Large intestine (tissue), 12 donors: ENCODE measurements at places on chromosomes 4 and X.
A peak's percentile ranks its signal among the peaks of the same experiment; 100 is the strongest.

GRCh38 chrX:45768666-45769236, 568.1 kb upstream of the DIPK2B start:
- DNase-seq: no peak

- no peak for DNase-seq
Measured at GRCh38 chr4:81595287-81595686, 123.6 kb upstream of the RASGEF1B start.

- no peak for DNase-seq
Measured at GRCh38 chr4:8191136-8191747, 7.8 kb upstream of the SH3TC1 start.

DNA sequence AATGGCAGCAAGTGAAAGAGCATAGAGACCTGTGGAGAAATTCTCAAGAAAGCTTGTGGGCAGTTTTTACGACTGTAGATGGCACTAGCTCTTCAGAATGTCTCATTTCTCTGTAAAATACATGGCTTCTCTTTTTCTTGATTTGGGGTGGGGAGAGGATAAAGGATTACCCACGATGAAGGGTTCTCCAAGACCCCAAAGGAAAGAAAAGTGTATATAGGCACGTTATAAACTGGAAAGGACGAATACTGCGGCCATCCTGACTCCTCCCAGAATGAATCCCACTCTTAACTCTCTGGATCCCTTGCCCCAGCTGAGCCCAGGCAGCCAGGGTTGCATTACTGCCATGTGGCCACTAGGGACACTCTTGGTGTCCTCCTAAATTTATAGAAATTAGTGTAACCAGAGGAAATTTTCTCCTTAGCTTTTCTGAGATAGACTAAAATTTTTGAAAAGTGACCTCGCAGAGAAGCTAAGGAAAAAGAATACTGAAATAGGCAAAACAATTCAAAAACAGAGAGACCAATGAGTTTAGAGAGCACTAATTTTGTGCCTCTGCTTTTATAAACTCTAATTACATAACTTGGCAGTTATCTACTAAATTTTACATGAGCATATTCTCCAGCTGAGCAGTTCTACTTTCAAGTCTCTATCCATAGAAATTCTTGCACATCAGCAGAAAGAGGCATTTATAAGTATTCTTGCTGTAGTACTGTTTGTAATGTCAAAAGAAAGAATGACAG, 37.8 kb upstream of the PCDH19 start:
- peak; percentile 52 for DNase-seq

- DNase-seq: peak; percentile 49
Measured at GRCh38 chr4:92992758-92993157, 689.0 kb downstream of the GRID2 start.

- DNase-seq: no peak
Measured at GRCh38 chr4:107255114-107255513, 219.0 kb upstream of the DKK2 start.

DNA sequence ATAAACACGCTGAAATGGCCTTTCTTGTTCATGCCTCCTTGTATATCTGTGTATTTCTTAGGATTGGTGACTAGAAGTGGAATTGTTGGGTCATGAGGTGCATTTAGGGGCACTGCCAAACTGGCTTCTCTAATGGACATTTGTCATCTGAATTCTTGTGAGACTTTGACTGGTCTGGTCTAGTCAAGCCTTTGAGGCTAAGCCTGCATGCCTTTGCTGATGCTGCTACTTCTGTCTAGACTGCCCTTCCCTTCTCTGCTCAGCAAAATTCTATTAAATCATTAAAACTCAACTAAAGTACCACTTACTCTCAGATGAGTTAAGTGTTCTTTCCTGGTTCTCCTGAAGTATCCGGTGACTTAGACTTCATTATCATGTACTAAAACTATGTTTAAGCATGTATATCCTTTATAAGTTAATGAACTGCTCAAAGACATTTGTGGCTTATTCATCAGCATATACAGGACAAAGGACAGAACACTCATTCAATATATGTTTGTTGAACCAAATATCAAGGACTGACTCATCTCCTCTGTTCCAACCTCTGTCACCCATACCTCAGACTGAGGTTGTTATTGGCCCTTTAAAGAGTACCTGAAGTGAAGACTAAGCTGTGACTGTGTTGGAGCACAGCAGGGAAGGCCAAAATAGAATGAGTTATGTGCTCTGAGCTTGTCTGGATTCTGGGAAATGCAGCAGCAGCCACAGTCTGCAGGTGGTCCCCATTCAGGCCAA, 9.0 kb downstream of the TCEAL1 start:
- no peak for DNase-seq

GRCh38 chr4:176001151-176002006, 64.3 kb upstream of the WDR17 start:
- DNase-seq: peak; percentile 4

- no peak for DNase-seq
Measured at GRCh38 chrX:1649621-1650020, 34.8 kb downstream of the ASMT start.

DNA sequence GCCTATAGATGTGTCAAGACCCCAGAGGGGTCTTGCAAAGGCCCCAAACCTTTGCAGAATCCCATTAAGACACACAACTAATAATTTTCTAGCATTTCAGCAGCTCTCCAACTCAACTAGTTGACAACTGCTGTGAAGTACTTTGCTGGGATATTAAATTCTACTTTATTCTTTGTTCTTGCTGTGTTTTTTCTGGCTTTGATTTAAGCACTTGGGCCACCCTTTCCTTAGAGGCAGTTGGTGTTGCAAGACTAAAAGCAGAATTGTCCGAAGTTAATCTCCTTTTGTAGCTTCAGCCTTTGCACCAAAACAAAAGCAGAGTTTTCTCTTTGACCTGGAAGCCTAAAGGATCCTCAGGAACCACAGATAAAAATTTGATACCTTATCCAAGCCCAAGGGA, 353.1 kb upstream of the CLNK start:
- DNase-seq: no peak

DNA sequence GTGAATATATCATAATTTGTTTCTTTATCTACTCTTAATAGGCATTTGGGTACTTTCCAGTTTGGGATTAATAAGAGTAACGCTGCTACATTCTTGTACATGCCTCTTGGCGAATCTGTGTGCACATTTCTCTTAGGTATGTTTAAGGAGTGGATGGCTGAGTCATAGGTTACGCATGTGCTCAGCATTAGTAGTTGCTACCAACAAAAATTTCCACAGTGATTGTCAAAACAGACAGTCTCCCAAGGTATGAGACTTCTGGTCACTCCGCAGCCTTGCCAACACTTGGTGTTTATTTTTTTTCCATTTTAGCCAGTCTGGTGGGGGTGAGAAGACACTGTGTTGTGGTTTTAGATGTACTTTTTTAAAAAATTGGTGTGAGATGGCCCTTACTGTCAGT, 44.6 kb downstream of the FGFBP1 start:
- DNase-seq: no peak

- DNase-seq: no peak
Measured at GRCh38 chr4:73422458-73422752, 13.6 kb upstream of the AFP start.

DNA sequence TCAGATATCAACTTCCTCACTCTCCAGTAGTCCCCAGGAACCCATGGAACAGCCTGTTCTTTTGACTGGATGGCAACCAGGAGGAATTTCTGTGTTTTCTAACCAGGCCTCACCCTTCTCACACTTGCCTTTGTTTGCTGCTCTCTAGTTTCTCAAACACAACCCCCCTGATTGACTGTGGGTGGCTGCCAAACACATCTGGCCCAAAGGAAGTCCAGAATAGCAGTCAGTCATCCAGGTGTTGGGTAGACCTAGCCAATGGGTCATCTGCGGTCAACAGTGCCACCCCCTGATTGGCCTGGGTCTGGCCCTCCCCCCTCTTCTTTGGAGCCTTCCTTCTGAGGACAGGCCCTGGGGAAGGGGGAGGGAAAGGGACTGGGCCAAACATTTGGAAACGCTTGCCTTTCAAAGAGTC, 53.7 kb downstream of the MSX1 start:
- no peak for DNase-seq

- DNase-seq: no peak
Measured at GRCh38 chr4:188012426-188012945, 16.9 kb downstream of the ZFP42 start.

GRCh38 chr4:74054483-74055047, 16.1 kb upstream of the CXCL3 start:
- no peak for DNase-seq

GRCh38 chr4:575281-576141, 584 bp downstream of the TMEM271 start:
- peak; percentile 48 for DNase-seq

- DNase-seq: no peak
Measured at GRCh38 chr4:19583827-19584569, 667.7 kb upstream of the SLIT2 start.

DNA sequence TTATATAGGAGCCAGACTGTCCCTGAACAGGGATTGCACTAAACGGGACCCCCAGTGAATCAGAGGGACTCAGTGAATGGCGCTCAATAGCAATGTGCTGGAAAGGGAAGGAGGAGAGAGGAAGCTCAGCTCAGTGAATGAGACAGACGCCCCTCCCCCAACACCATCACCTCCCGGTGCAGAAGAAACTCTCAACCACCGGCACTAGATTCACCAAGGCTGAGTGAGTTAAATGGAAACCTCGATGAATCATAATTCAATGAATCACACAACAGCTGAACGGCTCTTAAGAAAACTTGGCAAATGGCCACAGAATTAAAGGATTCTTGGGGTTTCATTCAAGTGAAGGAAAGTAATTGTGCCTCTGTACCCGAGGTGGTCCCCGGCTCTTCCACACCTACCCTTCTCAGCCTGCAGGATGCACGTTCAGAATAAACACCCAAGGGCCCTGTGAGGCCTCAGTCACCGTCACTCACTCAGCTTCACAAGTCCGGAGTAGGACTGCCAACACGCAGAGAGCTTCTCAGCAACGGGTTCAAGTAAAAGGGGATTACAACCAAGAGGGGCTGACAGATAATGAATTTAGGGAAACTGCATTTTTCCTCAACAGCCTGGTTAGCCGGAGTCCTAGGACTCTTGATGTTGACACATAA, 29.3 kb downstream of the CRMP1 start:
- no peak for DNase-seq

GRCh38 chr4:48071191-48071590, 54.6 kb downstream of the NIPAL1 start:
- DNase-seq: peak; percentile 36

GRCh38 chr4:174702979-174703478, 126.0 kb downstream of the GLRA3 start:
- DNase-seq: no peak

GRCh38 chrX:17425136-17425535, 50.1 kb downstream of the NHS start:
- no peak for DNase-seq

GRCh38 chr4:96775501-96775900, 935.6 kb downstream of the PDHA2 start:
- no peak for DNase-seq

- DNase-seq: no peak
Measured at GRCh38 chr4:125390727-125391126, 76.0 kb downstream of the FAT4 start.

DNA sequence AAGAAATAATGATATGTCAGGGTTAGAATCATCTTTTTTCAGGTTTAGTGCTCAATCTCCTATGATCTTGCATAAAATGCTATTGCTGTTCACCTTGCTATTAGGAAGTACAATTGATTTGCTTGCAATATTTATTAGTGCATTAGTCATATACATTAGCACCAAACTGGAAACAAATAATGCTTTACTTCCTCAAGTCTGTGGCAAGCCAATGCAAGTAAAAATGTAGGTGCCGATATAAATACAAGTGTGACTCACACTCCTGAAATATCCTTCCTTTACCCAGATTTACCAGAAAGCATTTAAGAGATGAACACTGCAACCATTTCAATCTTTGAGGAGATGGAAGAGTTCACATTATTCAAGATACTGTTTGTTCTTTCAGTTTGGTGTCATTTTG, 1487.7 kb upstream of the ADGRL3 start:
- no peak for DNase-seq

- no peak for DNase-seq
Measured at GRCh38 chrX:53471346-53471745, 37.2 kb upstream of the HSD17B10 start.

DNA sequence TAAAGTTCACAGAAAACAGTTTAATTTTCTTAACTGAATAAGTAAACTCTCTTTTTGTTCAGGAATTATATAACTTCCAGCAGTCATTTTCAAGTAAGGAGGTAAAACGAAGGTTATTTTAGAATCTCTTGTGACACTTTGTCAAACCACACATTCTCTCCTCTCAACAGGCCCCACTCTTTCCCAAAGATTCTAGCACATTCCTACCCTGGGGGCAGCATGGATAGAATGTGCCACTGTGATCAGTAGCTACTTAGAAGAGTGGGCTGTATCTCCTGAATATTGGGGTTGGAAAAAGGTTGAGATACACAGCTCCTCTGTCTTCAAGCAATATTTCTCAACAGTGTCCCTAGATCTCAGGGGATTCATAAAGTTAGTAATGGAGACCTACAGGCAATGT, 157.6 kb downstream of the EMCN start:
- no peak for DNase-seq

- DNase-seq: no peak
Measured at GRCh38 chrX:104335756-104336155, 81.0 kb upstream of the ESX1 start.
